ENCODE measurements at places on chromosomes 11 and 22.

DNA sequence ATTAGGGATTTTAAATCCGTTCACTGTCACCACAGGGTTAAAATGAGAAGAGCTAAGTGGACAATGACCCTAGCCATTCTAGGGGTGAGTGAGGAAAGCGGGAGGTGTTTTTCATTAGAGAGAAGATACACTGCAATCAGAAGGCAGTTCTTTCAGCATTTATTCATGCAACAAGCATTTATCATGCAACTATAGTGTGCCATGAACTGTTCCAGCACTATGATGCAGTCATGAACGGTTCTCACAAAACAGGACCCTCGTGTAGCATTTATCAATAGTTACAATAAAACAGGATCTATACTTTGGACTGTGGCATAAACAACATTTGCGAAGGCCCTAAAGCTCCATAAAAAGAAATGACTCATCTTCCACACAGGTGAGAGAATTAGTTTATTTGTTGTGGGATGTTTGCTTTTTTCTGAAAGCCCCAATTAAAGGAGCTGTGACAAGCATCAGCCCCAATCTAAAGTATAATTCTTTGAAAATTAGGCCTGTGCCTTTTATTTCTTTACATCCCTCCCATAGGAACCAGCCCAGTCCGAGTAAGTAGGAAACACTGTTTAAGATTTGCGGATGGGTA is 51.5 kb downstream of the PAMR1 start:
- no peak for DNase-seq

- DNase-seq: no peak
These were observed 9.5 kb downstream of the HOATZ start for GRCh38 chr11:111524056-111524455.

DNA sequence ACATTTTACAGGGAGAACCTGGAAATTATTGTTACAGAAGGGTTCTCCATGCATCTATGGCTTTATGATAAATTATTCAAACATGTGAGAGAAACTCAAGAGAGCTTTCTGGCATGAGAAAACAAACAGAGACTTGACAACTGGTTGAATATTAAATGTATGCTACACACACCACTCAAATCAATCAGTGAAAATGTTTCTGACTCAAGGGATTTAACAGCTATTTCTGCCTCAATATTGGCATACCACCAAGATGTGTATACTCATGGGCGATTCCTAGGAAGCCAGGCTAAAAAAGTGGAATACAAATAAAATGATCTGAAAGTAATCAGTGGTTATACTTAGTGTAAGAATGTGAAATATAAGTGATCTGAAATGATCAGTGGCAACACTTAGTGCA is 15.8 kb upstream of the OR51T1 start:
- no peak for DNase-seq

DNA sequence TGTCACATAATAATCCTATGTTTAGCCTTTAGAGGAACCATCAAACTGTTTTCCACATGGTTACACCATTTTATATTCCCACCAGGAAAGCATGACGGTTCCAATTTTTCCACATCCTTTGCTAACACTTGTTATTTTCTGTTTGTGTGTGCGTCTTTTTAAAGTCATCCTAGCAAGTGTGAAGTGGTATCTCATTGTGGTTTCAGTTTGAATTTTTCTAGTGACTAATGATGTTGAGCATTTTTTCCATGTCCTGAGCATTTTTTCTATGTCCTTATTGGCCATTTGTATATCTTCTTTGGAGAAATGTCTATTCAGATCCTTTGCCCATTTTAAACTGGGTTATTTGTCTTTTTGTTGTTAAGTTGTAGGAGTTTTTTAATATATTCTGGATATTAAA is 53.7 kb upstream of the DEPDC7 start:
- no peak for DNase-seq

- no peak for DNase-seq
These were observed 54.1 kb downstream of the PPFIA1 start for GRCh38 chr11:70324376-70325115.

GRCh38 chr11:64117763-64118459 is 48.0 kb downstream of the MACROD1 start:
- no peak for DNase-seq

DNA sequence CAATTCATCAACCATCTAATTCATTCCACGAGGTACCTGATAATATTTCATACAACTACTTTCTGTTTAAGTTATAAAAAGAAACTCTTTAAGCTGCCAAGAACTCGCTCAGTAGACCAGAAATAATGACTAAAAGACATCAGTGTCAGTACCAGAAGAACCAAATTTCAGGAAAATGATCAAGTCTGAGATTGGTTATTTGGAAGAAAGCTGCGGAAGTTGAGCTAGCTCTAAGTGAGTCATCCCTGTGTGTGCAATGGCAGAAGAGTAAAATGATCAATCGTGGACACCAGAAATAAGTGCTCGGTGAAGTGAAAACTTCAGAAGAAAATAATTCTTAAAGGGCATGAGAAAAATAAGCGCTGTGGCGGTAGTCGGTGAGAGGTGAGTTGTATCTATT is 933.2 kb upstream of the CHORDC1 start:
- no peak for DNase-seq

- DNase-seq: peak; percentile 83
These were observed 4.4 kb downstream of the CAVIN3 start for GRCh38 chr11:6315811-6316425.

GRCh38 chr11:8314916-8315315 is 51.2 kb upstream of the LMO1 start:
- no peak for DNase-seq

DNA sequence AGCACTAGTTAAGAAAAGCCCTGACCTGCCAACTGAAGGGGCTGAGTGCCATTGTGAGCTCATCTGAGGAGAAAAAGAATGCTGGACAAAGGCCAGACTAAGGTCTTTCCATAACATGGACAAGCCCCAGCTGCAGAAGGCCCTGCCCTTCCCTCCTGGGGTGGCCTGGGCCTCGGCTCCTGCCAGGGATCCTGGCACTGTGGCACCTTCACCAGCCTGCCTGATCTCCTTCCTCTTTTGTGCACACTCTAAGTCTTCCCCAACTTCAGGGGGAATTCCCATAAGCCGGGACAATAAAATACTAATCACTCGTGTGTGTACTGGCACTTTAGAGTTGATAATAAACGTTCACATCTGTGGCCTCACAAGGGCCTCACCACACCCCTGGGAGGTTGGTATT is 9.9 kb downstream of the TMPRSS13 start:
- no peak for DNase-seq
